Upper lobe of left lung (tissue), 6 donors: ENCODE measurements at places on chromosomes 5 and 9. TPM values are rescaled to one million over a fixed set of nuclear protein-coding genes. Genes with fewer than 3 reads are reported as not detected.
A peak's percentile ranks its signal among the peaks of the same experiment; 100 is the strongest.

Gene ZNF454
- 1.6 TPM for total RNA-seq

DNA sequence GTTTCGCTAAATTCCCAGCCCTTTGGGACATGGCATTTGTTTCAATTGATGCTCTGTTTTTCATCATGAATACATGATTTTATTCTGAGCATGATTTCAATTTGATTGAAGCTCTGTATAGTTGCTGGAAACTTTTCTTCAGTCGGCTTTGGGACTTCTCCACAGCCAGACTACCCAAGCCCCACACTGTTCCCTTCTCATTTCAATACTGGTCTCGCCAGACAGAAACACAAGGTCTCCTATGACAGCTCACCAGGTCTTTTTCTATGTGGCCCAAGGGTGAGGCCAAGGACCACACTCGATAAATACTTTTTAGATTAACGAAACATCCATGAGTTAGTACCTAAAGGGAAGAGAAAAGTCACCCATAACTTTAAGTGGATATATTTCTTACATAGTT is 132.2 kb downstream of the ARL15 start:
- no peak overlapping the region for H3K27ac ChIP-seq
- H3K36me3 ChIP-seq, result no peaks in the 10 kb centered on the region
- no peak for DNase-seq
- H3K27me3 ChIP-seq, result no peaks in the 10 kb centered on the region
- peaks cover 6% of the 10 kb centered on the region for H3K4me1 ChIP-seq
- no peak overlapping the region for H3K4me3 ChIP-seq

Gene TAS2R1
- not detected for total RNA-seq

DNA sequence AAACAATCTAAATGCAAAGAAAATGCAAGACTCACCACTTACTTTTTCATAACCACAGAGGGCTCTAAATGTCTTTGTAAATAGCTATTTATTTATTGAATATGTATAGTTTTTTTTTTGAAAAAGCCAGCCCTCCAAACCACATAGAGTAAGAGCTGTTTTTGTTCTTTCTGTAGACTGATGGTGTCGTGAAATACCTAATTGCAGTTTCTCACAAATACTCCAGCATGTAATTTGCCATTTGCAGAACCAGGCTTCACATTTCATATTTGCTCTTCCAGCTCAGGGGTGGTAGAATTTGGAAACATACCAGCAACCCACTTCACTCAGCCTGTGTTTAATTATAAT is 159.8 kb downstream of the TMC1 start:
- no peak overlapping the region for H3K27ac ChIP-seq
- DNase-seq, result no peak
- no peaks in the 10 kb centered on the region for H3K36me3 ChIP-seq
- no peaks in the 10 kb centered on the region for H3K4me1 ChIP-seq
- no peak overlapping the region for H3K4me3 ChIP-seq

- peak; percentile 85 for DNase-seq
- no peak overlapping the region for H3K4me3 ChIP-seq
Observed at GRCh38 chr5:151083081-151083676, 2.3 kb upstream of the TNIP1 start.

GRCh38 chr5:173202266-173202875 is 32.6 kb downstream of the NKX2-5 start:
- no peak for DNase-seq
- H3K27me3 ChIP-seq, result peaks cover 6% of the 10 kb centered on the region
- no peaks in the 10 kb centered on the region for H3K4me1 ChIP-seq
- no peak overlapping the region for H3K4me3 ChIP-seq
- no peaks in the 10 kb centered on the region for H3K36me3 ChIP-seq

GRCh38 chr9:111959468-111960359 is 63.1 kb downstream of the UGCG start:
- peaks cover 10% of the 10 kb centered on the region for H3K4me1 ChIP-seq
- no peaks in the 10 kb centered on the region for H3K36me3 ChIP-seq
- H3K27me3 ChIP-seq, result no peaks in the 10 kb centered on the region
- no peak overlapping the region for H3K4me3 ChIP-seq

Gene CD74
- total RNA-seq, result 1,950 TPM

DNA sequence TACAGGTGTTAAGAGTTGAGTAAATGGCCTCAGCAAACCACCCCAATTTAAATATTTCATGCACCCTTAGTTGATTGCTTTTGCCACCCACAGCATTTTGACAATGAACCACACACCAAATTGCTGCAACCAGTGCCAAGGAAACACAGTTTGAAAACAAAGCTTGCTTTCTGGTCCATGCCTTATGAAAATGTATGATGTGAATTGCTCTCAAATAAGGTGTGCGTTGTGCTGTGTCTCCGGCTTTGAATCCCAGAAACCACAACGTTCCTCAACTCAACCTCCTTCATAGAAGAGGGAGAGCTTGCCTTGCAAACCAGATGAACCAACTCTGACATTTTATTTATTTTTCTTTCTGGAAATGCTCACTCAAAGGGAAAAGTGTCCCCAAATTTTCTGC is 762.7 kb downstream of the TLE1 start:
- H3K4me3 ChIP-seq, result no peak overlapping the region
- no peaks in the 10 kb centered on the region for H3K36me3 ChIP-seq
- no peak overlapping the region for H3K27ac ChIP-seq
- DNase-seq, result no peak
- no peaks in the 10 kb centered on the region for H3K27me3 ChIP-seq

GRCh38 chr9:80491086-80491696 is 919.4 kb downstream of the TLE4 start:
- H3K36me3 ChIP-seq, result no peaks in the 10 kb centered on the region
- H3K27me3 ChIP-seq, result no peaks in the 10 kb centered on the region
- DNase-seq, result no peak

- H3K4me3 ChIP-seq, result no peak overlapping the region
- no peaks in the 10 kb centered on the region for H3K27me3 ChIP-seq
- H3K36me3 ChIP-seq, result no peaks in the 10 kb centered on the region
- DNase-seq, result no peak
- no peak overlapping the region for H3K27ac ChIP-seq
Observed at GRCh38 chr5:179119415-179120170, 59.4 kb downstream of the ZNF354C start.

GRCh38 chr5:159657298-159657697 is 259.0 kb upstream of the ADRA1B start:
- H3K4me3 ChIP-seq, result no peak overlapping the region
- H3K4me1 ChIP-seq, result no peaks in the 10 kb centered on the region
- no peak for DNase-seq
- H3K27me3 ChIP-seq, result no peaks in the 10 kb centered on the region
- H3K27ac ChIP-seq, result no peak overlapping the region

DNA sequence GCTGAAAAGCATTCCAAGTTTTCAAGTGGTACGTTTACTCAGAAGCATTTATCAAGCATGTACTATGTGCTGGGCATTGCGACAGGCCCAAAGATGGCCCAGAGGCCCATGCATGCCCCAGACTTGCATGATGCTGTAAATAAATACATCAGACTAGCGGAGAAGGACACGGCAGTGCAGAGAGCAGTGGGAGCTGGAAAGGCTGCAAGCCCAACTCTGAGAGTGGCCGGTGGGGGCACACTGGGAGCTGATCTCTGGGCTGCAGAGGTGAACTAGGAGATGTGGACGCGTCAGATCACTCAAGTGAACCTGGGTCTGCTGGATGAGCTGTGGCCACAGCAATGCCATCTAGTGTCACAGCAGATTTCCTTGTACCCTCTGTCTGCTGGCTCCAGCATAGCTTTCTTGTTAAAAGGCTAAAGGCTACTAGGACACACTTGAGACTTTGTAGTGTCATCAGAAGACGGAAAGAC is 246.9 kb downstream of the FANCC start:
- no peak overlapping the region for H3K27ac ChIP-seq
- H3K4me3 ChIP-seq, result no peak overlapping the region
- H3K36me3 ChIP-seq, result peaks cover 2% of the 10 kb centered on the region
- no peaks in the 10 kb centered on the region for H3K27me3 ChIP-seq
- DNase-seq, result no peak
- H3K4me1 ChIP-seq, result peaks cover 40% of the 10 kb centered on the region

Gene TAF11L5
- not detected for total RNA-seq

DNA sequence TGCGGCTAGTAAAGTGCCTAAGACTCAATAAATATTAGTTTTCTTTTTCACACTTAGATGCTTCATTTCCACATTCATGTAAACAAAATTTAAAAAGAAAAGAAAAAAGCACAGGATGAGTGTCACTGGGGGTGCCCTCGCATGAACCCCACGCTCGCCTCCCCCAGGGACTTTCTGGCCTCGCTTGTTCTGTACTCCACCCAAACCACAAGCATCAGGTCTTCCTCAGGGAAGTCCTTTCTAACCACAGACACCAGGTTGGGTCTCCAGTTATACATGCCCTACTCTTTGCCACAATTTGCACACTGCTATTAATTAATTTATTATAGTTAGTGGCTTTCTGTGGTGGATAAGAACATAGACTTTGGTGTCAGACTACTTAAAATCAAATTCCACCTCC is 92.4 kb downstream of the RORB start:
- H3K27me3 ChIP-seq, result no peaks in the 10 kb centered on the region
- no peak overlapping the region for H3K27ac ChIP-seq
- no peaks in the 10 kb centered on the region for H3K36me3 ChIP-seq
- DNase-seq, result no peak
- H3K4me1 ChIP-seq, result no peaks in the 10 kb centered on the region

- no peaks in the 10 kb centered on the region for H3K27me3 ChIP-seq
- DNase-seq, result no peak
- H3K4me1 ChIP-seq, result no peaks in the 10 kb centered on the region
- no peak overlapping the region for H3K27ac ChIP-seq
Observed at GRCh38 chr9:16152276-16153101, 599.6 kb downstream of the CCDC171 start.

Gene SLC27A6
- total RNA-seq, result not detected

Gene WHRN
- total RNA-seq, result 5.9 TPM

DNA sequence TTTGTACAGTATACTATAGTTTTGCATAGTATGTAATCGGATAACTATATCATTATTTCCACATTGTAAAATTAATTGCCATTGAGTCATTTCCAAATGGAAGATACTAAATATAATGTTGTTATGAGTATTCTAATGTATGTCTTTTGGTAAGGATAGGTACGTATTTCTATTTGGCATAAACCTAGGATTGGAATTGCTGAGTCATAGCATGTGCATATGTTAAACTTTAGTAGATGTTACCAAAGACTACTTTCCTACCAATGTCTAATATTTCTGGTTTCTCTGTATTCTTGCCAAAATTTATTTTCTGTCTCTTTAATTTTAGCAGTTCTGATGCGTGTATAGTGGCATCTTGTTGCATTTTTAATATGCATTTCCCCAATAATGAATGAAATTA is 825.1 kb upstream of the ARRDC3 start:
- no peak overlapping the region for H3K27ac ChIP-seq
- no peaks in the 10 kb centered on the region for H3K27me3 ChIP-seq
- no peak overlapping the region for H3K4me3 ChIP-seq

DNA sequence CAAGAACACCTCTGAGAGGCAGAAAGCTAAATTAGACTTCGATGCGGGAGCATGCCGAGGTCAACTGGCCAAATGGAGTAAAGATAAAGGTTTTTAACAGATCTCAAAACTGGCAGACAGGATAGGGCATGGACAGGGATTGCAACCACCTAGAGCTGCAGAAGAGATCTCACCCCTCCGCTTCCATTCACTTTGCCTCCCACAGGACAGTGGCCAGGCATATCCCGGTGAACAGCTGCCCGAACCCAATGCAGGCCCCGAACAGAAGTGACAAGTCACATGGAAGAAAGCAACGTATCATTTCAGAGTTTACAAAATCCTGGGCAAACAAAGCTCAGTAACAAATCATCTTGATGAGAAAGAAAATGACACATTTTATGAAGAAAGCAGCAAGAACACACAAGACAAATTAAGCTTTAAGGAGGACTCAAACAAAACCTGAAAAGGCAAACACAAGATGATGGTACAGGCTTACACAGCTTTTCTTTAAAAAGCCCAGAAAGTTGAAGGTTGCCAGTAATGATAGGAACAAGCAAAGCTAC is 18.4 kb downstream of the RNF130 start:
- peaks cover 8% of the 10 kb centered on the region for H3K4me1 ChIP-seq
- H3K27me3 ChIP-seq, result no peaks in the 10 kb centered on the region
- DNase-seq, result no peak
- H3K27ac ChIP-seq, result no peak overlapping the region
- no peaks in the 10 kb centered on the region for H3K36me3 ChIP-seq
- H3K4me3 ChIP-seq, result no peak overlapping the region

Gene LCN15
- total RNA-seq, result not detected

GRCh38 chr9:73160868-73161267 is 9.2 kb downstream of the ANXA1 start:
- peaks cover 27% of the 10 kb centered on the region for H3K4me1 ChIP-seq
- no peaks in the 10 kb centered on the region for H3K27me3 ChIP-seq
- H3K4me3 ChIP-seq, result no peak overlapping the region
- peaks cover 62% of the 10 kb centered on the region for H3K36me3 ChIP-seq
- no peak for DNase-seq

DNA sequence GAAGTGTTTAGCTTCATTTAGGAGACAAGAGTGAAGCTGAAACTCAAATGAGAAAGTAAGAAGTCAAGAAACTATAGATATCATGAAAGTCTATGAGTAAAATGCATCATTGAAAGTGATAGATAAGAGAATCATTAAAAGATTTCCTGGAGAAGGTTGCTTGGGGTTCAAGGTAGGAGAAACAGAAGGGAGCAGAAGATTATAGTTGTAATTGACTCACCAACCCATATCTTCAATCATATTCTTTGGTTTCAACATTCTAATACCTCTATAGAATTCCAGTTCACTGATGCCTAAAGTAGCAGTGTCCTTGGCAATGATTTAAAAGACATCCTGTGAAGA is 365.7 kb upstream of the RIOK2 start:
- no peaks in the 10 kb centered on the region for H3K27me3 ChIP-seq
- H3K4me1 ChIP-seq, result no peaks in the 10 kb centered on the region
- no peak overlapping the region for H3K27ac ChIP-seq
- no peak overlapping the region for H3K4me3 ChIP-seq

Gene FOXD4L4
- 0.31 TPM for total RNA-seq

Gene FAM78A
- 4.5 TPM for total RNA-seq

Gene ELAVL2
- total RNA-seq, result not detected

DNA sequence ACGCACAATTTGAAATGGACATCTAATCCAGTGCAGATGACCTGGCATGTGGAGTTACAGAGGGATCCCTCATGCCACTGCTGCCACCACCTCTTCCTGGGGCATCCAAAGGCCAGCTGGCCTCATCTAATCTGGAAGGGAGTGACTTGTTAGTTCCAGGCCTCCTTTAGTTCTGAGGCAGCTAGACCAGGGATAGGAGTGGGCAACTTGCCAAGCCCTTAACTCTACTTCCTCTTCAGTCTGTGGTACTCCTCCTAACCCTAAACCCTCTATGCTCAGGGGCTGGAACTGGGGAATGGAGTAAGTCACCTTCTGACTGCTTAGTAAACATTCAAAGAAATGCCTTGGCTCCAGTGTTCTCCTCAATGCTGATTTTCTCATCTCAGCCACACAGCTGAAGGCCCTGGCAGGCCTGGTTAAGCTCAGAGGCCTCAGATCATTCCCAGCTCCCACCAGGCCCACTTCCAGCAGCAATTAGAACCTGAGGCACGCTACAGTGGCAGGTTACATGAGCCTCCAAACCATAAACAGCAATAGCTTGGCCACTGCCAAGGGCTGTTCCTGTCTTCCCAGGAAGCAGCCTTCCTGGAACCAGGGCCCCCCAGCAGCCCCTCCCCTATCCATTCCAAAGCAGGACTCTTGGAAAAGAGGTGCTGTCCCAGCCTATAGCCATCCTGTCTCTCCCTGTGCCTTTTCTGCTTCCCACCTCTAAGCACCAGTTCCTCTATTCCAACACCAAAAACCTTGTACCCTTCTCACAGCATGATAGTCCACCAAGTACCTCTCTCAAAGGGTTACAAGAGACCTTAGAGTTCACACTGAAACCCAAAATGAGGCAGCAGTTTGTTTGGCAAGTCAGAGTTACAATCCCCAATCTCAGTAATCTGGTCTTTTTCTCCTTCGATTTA is 2.0 kb downstream of the EIF4EBP3 start:
- DNase-seq, result no peak
- H3K27me3 ChIP-seq, result no peaks in the 10 kb centered on the region
- H3K27ac ChIP-seq, result peak overlapping the region; percentile 94
- no peak overlapping the region for H3K4me3 ChIP-seq
